ENCODE measurements at places on chromosomes 7 and 10.

DNA sequence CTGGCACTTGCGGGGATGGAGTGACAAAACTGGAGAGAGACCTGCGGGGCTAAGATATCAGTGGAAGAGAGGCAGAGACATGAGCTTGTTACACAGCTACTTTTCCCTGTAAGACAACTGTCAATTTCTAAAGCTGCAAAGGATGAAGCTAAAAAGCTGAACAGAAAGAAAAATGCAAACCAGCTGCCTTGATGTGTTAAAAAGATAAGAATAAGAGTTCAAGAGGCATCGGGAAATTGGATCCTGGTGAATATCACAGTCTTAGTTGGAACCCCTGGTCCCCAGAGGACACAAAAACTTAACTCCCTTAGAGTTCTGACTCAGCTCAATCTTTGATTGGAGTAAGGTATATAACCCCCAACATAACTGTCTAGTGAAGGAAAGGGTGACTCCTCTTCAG, 38.8 kb downstream of the VPS41 start:
- no peak for DNase-seq

GRCh38 chr10:75542084-75542483, 110.7 kb downstream of the LRMDA start:
- DNase-seq: no peak

GRCh38 chr7:29611941-29612544, 48.4 kb downstream of the PRR15 start:
- no peak for DNase-seq

DNA sequence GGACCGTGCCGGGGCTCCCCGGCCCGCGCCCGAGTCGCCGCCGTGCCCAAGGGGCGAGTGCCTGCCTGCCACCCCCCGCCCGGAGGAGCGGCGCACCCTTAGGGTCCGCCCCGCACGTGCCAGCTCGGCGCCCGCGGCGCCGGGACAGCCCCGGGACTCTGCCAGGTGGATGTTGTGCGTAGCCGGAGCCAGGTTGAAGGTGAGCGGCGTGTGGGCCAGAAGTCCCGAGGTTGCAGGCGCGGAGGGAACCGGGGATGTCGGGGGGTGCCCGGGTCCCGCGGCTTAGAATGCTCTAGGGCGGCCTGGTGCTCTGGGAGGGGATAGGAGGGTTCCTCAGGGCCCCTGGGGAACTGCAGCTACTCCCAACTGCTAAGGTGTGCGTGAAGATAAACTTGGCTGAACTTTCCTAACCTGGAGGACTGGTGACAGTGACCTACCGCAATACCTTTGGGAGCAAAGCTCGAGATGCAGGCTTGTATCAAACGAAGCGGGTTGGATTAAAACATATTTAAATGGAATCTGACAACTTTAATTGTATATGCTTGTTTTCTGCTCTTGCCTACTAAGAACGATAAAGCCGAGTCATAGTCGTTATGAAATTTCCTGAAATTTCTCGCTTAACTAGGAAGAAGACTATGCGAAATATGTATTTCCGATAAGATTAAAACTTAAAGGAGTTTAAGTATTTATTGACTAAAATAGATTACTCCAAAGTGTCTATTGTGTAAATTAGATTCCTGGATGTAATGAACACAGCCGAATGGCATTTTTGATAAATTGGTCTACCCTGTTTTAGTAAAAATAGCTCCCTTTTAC, at the start of gene CUX1:
Gene CUX1 (plus strand): TSS at position 156 of the 816 bp plus-strand sequence. CDS start 14 bp downstream, at position 170.
- DNase-seq: no peak

DNA sequence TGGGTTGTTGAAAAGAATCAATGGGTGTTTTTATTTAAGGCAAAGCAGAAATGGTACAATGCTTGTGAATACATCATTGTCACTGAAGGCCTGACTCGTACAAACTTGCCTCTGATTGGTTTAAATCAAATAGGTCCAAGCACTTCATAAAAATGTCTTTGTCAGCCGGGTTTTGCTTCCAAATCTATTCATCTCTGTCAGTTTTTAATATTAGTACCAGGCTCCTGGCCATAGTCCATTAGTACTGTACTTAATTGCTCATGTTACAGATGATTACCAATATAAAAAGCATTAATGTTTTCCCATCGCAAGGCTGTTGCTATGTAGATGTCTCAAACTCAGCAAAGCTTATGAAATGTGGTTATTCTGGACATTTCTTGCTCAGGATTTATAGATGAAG, 171.9 kb downstream of the ARID5B start:
- no peak for DNase-seq

DNA sequence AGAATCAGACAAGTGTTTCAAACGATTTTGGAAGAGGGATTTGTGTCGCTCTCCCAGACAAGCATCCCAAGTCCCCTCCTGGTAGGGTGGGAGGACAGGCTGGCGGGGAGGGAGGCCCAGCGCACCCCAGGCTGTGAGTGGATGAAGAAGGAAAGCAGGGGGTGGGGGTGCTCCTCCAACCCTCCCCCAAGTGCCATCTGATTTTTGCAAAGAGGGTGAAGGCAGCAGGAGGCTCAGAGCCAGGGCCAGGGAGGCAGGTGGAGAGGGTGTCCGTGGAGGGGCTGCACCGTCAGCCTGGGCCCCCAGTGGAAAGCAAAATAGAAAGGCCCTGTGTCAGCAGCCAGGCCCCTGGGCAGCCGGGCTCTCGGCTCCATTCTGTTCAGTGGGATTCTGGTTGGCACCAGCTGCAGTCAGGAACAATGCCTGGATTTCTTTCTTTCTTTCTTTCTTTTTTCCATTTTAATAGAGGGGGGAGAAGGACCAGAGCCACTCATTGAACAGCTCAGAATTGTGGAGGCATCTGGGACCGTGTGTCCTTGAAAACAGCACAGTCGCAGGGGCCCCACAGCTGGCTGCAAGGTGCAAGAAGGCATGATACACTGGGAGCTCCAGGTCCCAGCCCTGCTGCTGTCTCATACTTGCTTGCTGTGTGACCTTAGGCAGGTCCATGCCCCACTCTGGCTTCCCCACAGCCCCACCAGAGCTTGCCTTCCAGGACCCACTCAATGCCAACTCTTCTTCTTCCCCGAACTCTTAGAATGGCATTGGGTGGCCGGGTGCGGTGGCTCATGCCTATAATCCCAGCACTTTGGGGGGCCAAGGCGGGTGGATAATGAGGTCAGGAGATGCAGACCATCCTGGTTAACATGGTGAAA, 7.1 kb upstream of the ZMIZ1 start:
- DNase-seq: no peak

DNA sequence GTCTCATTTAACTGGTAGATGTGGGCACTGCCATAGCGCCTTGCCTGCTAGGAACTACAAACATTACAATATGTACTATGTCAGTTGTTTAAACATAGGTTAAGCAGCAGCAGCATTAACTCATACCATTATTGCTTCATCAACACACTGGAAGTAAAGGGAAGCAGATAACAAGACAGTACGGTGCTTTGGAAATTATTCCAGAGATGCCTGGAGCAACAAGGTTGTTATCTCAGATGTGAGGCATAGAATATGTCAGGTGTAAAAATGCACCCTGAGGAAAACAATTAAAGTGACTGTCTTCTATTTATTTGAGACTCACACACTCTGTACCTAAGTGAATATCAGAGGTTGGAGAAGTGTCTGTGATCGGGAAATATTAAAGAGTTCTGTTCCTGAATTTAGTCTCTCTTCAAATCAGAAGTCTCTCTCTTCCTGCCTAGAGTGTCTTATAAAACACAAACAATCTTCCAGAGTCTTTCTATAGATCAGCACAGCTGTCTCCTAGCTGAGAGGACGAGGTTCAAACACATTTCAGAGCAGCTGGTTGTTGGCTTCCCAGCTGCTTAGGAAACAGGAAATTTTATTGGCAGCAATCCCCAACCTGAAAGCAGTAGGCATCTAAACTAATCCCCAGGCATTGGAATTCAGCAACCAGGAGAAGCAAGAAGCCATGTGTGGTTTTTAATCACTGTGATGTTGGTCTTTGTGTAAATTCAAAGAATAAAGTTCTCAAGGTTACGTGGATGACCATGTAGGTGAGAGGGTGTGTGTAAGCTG, 994.4 kb upstream of the LRRTM3 start:
- DNase-seq: no peak

- DNase-seq: no peak
Measured at GRCh38 chr10:132111871-132112341, 46.2 kb downstream of the JAKMIP3 start.

DNA sequence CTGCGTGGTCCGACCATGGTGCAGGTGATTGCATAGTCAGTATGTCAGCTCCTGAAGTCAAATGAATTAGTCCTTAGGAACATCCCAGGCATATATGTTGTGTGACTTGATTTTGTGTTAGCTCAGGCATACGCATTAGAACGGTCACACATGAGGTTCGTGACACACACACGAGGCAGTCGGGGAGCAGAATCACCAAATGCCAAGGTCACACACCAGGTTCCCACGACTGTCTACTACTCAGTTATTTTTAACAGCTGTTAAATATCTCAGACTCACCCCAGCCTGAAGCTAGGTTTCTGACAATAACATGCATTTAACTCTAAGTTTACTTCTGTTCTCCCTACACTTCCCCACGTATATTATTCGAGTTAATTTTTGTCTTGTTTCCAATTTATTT, 54.8 kb downstream of the DYNC2I1 start:
- no peak for DNase-seq

DNA sequence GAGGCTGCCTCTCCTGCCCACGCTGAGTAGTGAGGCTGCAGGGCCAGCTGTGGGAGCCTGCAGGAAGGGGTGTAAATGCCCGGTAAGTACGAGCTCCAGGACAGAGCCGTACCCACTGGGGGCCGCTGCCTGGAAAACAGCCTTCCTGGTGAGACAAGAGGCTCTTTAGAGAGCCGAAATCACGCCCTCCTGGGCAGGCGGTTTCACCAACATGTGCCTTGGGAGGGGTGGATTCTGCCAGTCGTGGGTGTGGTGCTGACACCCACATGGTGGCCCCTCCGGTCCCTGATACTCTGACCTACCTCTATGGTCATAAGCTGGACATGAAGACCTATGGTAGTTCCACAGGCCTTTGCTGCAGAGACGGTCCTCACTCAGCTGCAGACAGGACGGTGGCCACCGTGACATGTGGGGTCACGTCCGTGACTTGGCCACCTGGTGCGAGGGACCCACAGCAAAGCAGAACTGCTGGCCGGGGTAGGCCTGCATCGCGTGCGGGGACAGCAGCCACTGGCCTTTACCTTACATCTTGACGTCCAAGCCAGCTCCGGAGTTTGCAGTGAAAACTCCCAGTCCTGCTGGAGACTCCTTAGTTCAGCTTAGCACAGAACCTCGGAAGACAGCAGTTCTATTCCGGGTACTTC, 46.9 kb downstream of the PITRM1 start:
- DNase-seq: no peak

- DNase-seq: no peak
Measured at GRCh38 chr7:156656598-156656997, 16.0 kb downstream of the RNF32 start.

DNA sequence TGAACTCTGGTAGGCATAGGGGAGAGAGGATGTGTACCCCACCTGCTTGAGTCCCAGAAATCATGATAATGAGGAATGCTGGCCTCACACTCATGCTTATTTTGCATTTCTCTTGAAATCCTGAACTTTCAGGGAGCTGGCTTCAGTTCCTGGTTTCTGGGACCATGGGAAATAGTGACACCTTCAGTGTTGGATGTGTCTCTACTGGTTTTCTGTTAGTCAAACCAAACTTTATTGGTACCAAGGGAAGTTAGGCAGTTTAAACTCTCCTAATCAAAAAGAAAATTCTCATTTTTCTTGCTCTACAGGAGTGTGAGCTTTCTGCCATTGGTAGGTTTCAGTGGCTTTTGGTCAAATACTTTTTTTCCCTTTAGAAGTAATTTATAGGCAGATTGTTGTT, 11.8 kb upstream of the PCGF5 start:
- DNase-seq: no peak

DNA sequence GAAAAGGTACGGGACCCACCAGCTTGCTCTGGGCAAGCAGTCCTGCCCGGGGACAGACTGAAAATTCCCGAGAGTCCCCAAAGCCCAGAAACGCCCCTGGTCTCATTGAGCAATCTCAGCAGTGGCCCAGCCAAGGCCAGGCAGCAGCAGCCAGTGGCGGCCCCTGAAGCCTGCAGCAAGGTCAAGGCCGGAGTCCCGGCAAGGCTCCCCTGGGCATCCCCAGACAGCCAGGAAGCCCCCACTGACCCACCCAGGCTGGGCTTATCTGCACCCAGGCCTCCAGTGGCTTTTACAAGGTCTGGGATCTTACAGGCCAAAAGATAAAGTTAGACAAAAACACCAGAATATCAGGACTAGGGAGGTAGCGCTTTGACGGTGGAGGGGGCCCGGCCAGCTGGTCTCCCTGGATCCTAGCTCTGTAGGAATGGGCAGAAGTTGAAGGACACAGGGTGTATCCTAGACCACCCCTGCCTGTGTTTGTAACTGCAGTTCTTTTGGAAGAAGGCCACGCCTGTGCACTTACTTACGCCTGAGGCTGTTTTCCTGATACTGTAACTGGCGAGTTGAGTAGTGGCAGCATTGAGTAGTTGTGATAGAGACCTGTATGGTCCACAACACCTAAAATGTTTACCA, 130.5 kb upstream of the NPS start:
- no peak for DNase-seq

GRCh38 chr7:84055904-84056605, 138.5 kb downstream of the SEMA3A start:
- no peak for DNase-seq

- no peak for DNase-seq
Measured at GRCh38 chr10:93916257-93917063, 22.7 kb downstream of the SLC35G1 start.

GRCh38 chr7:3887096-3887690, 586.1 kb downstream of the SDK1 start:
- no peak for DNase-seq

DNA sequence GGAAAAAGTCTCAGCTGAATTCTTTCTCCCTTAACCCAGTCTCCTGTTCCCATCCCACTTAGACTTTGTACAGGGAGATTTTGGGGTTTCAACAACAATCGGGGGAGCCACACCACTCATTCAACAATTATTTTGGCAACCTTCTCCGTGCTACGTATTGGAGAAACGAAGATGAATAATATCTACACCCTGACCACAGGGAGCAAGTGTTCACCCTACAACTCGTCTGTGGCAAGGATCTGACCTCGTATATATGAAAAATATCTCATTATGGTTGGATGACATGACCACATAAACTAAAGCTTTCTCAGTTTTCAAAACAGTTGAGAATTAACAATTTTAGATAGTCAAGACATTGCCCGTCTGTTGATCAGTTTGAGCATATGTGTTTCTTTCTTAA, 302.1 kb downstream of the CACNA2D1 start:
- DNase-seq: no peak

DNA sequence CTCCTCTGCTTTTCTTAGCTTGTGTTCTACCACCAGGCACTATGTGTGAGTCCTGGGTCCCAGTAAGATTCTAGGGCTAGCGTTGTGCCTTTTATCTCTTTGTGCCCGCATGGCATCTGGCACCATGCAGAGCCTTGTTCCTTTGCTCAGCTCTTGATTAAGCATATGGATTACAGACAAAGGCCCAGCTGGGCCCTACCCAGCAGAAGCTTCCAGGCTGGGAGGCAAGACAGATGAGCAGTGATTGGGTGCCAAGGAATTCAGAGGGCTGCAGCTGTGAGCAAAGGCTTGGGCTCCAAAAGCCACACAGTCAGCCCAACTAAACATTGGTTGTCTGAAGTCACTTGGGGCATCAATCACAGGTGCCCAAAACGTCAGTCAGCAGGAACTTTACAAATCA, 2.0 kb downstream of the ACSM6 start:
- no peak for DNase-seq

- no peak for DNase-seq
Measured at GRCh38 chr10:79359816-79360498, 12.7 kb downstream of the PPIF start.

- DNase-seq: no peak
Measured at GRCh38 chr7:103447073-103447960, 1.3 kb upstream of the SLC26A5 start.

GRCh38 chr10:119657725-119658124, 6.5 kb downstream of the BAG3 start:
- no peak for DNase-seq

GRCh38 chr10:110355141-110355831, 50.6 kb upstream of the SMNDC1 start:
- DNase-seq: no peak

Measured in activated CD4-positive, CD25-positive, alpha-beta regulatory T cell treated with anti-CD3 and anti-CD28 coated beads, Interleukin-2, amount 50 U/mL, for 16 hours (primary cell).